ENCODE measurements at places on chromosomes 5 and 9.
A peak's percentile ranks its signal among the peaks of the same experiment; 100 is the strongest.

DNA sequence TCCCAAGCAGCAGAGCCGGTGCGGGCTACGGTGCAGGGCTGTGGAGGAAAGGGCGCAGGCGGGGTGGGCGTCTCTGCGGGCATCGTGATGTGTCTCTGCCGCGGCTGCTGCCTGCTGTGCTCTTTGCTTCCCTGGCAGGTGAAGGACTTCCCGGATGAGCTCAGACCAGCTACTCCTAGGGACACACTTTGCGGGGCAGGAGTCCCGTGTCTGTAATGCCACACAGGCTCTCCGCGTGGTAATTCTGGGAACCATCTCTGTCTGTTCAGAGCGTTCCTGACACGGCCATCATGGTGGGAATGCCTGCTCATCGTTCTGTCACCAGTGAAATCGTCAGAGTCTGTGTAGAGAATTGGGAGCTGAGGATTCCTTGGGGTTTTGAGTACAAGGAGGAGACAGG is 235.5 kb downstream of the FANCC start:
- no peak for DNase-seq

DNA sequence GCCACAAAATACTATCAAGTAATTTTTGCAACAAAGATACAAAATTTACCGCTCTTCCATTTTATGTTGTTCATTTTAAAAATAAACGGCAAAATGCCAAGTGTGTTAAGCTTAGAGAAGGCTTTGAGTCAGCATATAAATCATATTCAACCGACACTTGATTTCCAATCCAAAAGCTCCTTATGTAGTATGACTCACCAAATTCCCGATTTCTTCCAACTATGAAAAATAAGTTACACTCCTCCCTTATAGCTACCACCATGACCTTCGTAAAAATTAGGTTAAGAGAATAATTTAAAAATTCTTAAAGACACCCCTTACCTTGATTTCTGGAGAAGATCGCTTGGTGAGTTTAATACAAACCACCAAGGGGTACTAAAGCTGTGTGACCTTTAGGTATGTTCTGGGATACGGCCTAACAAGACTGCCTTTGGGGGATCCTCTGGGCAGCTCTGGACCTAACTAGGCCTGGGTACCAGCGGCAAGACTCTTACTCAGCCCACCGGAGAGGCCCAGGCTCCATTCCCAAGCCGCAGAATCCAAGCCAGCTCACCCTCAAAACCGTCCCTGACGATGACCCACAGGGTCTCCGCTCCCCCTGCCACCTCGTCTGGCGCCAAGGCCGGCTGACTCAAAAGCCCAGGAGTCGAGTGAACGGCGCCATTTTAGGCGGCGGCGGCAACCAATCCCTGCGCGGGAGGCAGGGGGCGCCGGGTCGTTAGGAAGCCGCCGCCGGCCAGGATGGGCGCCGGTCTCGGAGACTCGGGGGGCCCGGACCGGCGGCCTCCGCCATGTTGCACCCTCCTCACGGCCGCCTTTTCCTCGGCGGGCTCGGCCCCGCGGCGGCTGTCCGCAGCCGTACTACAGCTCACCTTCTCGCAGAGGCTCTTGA is 739 bp downstream of the PPP2CA start:
- peak; percentile 63 for DNase-seq

GRCh38 chr9:134052491-134052890 is 15.3 kb downstream of the BRD3 start:
- DNase-seq = no peak

DNA sequence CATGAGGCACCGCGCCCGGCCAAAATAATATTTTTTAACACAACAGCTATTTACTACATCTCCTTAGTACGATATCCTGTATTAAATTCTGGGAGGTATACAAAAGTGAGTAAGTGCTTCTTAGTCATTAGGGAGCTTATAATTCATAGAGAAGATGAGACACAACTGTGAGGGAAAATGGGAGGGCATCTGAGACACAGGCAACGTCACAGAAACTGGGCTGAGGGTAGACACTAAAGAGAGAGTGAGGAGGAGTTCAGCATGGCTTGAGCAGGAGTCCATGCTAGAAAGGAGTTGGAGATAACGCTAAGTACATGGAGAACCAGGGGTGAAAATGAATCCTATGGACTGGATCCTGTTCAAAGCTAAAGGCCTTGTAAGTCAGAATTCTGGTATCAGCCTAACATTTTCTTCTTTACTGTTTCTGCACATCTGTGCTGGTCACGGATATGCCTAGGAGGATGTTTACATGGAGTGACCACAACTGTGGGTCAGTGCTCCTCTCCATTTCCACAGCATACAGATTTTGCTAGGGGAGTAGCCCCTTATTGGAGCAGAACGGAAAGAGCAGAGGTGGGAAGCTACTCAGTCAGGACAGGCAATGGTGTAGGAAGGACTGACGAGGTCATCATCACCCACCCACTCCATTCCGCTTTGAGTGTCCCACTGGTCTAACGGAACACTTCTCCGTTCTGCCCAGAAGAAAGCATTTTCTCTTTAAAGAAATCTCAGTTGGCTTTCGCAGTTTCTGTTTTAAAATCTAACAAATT is 310.4 kb upstream of the EFNA5 start:
- DNase-seq = no peak

Data from GM10248 (cell line).